ENCODE measurements at places on chromosomes 5 and 9.

- DNase-seq: no peak
These were observed 239.3 kb upstream of the PRDM9 start for GRCh38 chr5:23268136-23268535.

DNA sequence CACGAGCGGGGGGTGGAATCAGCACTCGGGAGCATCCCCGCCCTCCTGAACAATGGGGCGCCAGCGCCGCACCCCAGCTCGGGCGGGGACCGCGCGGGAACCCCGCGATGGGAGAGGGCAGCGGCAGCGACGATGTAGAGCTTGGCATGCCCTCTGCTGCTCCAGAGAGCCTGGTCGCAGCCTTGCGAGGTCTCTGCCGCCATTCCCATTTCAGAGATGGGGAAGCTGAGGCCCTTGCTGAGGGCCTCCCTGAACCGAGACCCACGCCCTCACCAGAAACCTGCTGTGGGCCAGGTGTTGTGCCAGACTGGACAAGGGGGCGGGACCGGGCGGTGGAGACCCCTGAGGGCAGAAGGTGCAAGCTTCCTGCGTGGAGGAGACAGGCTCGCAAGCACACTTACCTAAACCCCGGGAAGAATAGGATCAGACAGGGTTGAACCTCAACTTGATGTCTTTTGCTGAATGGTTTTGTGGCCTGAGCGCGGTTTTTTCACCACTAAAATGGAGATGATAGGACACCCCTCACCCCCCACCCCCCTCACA is 647 bp upstream of the MEGF9 start:
- DNase-seq: no peak

DNA sequence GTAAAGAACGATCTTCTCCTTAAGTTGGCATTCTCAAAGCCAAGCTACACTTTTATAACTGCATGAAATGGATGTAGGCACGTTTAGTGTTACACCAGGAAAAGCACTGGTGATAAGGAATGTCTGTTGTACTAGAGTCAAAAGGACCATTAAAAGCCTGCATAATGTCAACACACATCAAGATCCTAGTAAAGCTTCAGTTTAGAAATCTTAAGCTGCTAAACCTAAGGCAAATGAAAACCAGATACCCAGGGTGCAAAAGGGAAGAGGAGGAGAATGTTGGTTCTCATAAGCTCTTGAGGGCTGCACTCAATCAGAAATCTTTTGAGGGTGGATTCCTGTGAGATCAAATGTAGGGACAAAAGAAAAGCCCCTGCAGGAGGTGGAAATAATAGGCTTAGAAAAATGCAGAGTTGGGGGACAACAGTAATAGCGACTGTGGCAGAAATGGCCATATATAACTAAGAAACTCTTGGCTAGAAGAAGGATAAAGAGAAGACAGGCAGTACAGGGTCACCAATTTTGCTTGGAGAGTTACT is 148.2 kb downstream of the FBXL17 start:
- DNase-seq: no peak

GRCh38 chr9:14147738-14148137 is 166.2 kb downstream of the NFIB start:
- no peak for DNase-seq

- DNase-seq: no peak
These were observed 33.2 kb downstream of the SLC36A1 start for GRCh38 chr5:151480384-151481293.

GRCh38 chr5:38259062-38259808 is 876 bp downstream of the EGFLAM start:
- no peak for DNase-seq

DNA sequence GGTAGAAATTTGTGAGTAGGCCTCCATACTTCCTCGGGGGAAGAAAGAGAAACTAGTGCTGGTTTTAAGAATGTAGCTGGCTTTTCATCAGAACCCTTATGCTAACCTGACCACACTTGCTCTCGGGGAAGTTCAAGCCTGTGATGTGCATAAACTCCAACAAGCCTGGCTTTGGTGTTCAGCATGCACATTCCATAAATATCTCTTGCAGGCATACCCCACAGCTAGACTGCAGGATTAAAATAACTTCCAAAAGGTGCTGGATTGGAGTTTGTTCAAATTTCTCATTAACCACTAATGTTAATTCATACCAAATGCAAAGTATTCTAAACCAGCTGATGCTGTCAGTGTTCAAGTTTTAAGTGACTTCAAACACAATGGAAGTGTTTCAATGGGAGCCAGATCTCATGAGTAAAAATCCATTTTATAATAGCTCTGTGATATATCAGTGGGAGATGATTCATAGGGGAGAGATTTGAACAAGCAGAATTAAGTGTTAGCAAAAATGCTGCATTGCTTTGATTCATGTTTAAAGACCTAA is 79.4 kb downstream of the NPR3 start:
- no peak for DNase-seq

GRCh38 chr5:67577424-67577823 is 380.8 kb upstream of the CD180 start:
- DNase-seq: no peak

GRCh38 chr9:34957492-34958410 is at the start of gene PHF24:
Gene PHF24 (plus strand): TSS chr9:34958285. CDS start chr9:34971299, 13,014 bp downstream.
- DNase-seq: no peak

DNA sequence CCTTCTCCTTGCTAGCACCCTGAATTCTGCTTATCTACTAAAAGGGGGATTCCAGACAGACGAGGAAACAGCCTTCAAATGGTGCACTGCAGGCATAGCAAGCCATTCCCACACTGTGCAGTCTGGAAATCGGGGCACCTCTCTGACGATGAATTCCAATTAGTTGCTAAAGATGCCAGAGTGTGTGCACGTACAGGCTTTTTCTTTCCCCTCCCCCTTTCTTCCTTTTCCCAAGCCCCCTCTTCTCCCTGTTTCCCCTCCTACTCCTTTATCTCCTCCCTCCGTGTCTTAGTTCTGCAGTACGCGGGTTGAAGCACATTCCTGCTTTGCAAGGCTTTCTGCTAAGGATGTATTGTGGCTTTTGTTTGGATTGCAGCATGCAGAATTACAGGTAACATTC is at the start of gene GPR21:
Gene GPR21, plus strand, starts transcription at position 316 of the 400 bp plus-strand sequence. CDS start 900 bp downstream, outside the sequence.
- no peak for DNase-seq

GRCh38 chr9:5364294-5365024 is 24.8 kb upstream of the RLN1 start:
- no peak for DNase-seq

GRCh38 chr5:74546796-74547195 is 93.7 kb downstream of the ENC1 start:
- DNase-seq: no peak

GRCh38 chr9:36426348-36426747 is 26.3 kb upstream of the RNF38 start:
- no peak for DNase-seq

DNA sequence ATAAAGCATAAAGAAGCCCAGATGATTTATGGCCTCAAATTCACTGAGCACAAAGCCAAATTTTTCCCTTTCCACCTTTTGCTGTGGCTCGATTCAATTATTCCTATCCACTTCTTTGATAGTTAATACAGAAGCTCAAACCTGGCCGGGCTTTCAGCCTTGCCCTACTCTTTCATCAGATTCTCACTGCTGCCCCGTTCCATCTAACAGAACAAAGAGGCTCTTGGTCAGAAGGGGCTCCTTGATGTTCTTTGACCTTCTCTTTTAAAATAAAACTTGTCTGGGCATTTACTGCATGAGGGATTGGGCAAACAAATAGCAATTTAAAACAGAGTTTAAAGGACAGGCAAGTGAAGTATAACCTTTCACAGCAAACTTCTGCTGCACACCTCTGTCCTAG is 9.8 kb downstream of the GRXCR2 start:
- no peak for DNase-seq

- no peak for DNase-seq
These were observed 38.1 kb upstream of the TUSC1 start for GRCh38 chr9:25716220-25716872.

GRCh38 chr9:28538132-28538531 is 964.9 kb upstream of the C9orf72 start:
- DNase-seq: no peak

DNA sequence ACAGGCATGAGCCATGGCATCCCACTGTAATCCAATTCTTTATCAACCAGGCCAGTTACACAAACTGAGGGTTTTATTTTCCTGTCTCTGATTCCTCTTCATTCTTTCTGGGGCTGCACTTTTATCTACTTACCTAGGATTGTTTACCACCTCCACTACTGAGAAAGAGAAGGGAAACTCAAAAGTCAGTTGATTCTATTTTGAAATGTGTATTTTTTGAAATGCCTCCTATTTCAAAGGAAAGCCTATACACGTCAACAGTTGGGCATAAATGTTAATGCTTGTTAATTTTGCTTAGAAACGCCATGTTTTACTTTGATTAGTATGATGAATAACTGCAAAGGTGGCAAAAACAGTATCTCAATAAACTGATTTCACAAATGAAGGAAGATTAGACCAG is 92.5 kb downstream of the MLLT3 start:
- DNase-seq: no peak

DNA sequence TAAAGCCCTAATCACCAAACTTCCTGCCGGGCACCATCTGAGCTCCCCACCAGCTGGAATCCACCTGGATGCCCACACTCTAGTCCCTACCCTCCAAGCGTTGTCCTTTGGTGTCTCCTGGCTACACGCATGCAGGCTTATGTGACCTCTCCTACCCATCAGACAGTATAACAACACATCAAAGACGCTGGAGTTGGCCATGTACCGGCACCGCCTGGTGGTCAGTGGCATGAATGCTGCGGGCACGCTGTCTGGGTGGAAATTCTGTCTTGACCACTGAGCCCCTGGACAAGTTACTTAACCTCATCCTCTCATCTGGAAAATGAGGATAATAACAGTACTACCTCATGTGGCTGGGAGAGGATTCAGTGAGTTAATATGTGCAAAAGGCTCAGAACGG is 23.4 kb upstream of the CORO2A start:
- DNase-seq: no peak

DNA sequence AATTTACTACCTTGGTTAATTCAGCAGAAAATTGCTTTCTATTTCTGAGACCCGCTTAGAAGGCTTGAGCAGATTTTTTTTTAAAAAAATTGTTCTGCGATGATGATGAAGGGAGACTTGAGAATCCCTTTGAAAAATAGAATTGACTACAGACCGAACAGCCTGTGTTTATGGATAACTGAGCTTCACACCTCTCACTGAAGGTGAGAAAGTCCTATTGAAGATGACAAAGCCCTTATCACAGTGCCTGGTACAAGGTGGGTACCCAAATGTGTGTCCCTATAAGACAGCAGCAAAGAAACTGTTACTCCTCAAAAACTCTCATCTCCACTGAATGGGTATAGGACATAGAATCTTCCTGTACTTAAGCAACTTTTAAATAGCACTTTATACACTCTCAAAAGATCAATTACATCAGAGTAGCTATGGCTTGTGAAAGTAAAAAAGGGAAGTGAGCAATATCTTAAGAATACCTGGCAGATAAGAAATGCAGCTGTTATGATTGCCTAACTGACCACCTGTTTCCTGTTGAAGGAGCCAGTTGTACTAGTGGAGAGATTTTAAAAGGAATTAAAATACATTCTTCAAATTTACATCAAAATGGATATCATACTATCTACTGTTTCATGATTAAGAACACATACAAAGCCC is 419.7 kb downstream of the CHSY3 start:
- no peak for DNase-seq

DNA sequence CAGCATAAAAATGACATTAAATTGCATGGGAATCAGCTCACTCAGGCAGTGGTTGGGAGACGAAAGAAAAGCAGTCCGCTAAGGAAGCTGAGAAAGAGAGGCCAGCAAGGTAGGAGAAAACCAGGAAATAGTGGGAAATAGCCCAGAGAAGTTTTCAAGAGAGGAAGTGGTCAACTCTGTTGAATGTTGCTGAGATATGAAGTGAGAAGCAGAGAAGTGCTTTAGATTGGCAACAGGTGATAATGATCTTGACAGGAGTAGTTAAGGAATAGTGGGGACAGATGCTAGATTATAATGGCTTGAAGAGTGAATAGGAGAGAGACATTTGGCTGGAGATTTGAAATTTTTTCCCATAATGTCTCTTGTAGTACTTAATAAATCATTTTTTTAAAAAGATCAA is 30.8 kb downstream of the CNTRL start:
- no peak for DNase-seq

DNA sequence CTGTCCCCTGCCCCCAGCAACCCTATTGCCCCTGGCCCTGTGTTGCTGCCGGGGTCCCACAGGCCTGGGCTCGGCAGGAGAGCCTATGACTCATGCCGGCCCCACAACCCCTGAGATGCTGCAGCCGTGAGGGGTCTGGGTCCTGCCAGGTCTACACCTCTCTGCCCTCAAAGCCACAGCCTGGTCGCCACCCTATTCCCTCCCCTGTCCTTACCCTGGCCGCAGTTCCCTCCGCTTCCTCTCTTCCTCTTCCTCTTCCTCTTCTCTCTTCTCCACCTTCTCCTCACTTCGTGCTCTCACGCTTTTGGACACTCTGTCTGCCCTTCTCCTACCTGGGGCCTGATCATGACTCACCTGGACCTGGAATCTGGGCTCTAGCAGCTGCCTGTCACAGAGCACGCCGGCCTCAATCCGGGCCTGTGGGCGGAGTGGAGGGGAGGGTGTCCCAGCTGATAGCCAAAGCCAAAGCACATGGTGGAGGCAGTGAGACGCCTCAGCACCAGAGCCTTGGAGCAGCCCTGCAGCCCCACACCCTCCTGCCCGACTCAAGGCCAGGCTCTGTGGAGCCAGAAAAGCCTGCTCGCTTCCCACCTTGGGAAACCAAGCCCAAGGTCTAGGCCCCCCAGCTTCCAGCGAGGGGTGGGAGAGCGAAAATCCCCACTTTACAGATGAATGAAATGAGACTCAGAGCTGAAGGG is 26.8 kb upstream of the CSF1R start:
- no peak for DNase-seq

- no peak for DNase-seq
These were observed 74.0 kb upstream of the RXRA start for GRCh38 chr9:134252084-134252830.

GRCh38 chr5:180009581-180009980 is 62.0 kb downstream of the RNF130 start:
- DNase-seq: no peak

DNA sequence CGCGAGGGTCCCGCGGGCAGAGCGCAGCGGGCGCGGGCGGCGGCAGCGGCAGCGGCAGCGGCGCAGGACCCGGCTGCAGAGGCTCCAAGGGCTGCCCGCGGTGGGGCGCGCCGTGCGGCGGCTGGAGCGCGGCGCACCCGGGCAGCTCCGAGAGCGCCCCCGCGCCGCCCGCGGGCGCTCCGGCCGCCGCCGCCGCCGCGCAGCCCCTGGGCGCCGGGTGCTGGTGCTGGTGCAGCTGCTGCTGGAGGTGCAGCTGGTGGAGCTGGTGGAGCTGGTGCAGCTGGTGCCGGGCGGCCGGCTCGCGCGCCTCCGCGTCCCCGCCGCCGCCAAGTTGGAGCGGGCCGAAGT is 644 bp downstream of the IER5L start:
- DNase-seq: no peak

DNA sequence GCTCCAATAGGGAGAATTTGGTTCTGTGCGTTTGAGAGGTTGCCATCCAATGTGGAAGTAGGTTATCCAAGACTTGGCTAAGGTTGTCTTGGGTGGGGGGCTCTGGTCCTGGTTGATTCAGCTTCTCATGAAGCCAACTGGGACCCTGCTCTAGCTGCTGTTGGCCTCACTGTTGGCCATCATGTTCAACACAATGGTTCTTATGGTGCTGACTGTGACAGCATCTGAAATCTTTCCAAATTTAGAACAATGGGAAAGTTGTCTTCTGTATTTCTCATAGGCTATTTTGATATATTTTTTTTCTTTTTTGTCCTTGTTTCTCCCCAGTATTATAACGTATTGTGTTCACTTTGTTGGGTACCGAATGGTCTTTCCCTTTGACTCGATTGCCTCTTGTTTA is 71.9 kb downstream of the GDNF start:
- no peak for DNase-seq

All from RWPE2 (cell line).